ENCODE measurements at places on chromosomes 6 and 20.

DNA sequence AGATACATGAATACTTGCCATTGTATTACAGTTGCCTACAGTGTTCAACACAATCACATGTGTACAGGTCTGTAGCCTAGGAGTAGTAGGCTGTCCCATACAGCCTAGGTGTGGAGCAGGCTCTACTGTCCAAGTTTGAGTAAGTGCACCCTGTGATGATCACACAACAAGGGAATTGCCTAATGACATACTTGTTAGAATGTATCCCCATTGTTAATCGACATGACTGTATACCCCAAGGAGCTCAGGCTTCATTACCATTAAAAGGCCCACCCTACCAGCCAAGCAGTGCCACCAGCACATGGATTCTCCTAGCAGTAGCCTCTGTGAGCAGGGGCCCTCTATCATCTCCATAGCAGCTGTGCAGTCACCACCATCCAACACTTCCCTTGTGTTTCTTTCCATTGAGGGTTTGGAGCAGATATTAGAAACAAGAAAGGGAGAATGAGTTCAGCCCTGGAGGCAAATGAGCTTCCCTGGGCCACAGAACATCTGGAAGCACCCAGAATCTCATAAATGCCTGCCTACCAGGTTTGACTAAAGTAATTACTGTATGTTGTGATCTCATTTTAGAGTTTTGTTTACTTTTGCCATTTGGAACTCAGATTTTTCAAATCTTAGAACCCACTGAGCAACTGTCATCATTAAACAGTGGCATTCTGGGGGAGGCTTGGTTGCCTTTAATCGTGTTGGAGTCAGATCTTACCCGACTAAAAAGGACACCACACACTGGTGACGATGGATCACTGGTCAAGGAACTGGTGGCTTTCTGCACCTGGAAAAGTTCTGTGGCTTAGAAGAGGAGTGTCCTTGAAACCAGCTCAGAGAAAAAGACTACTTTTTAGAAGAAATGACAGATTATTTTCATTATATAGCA lies 104.9 kb downstream of the TULP4 start:
- peaks cover 27% of the 10 kb centered on the region for H3K36me3 ChIP-seq
- H3K27ac ChIP-seq: no peak overlapping the region
- no peaks in the 10 kb centered on the region for H3K4me1 ChIP-seq
- H3K4me3 ChIP-seq: no peak overlapping the region

GRCh38 chr20:60066438-60066823 lies 108.2 kb downstream of the CDH26 start:
- no peak overlapping the region for H3K27ac ChIP-seq
- H3K4me3 ChIP-seq: no peak overlapping the region
- DNase-seq: no peak
- peaks cover 12% of the 10 kb centered on the region for H3K4me1 ChIP-seq
- no peaks in the 10 kb centered on the region for H3K27me3 ChIP-seq

GRCh38 chr6:17858584-17858983 lies 128.9 kb downstream of the KIF13A start:
- H3K36me3 ChIP-seq: no peaks in the 10 kb centered on the region
- H3K4me3 ChIP-seq: no peak overlapping the region
- H3K27ac ChIP-seq: no peak overlapping the region
- no peak for DNase-seq
- H3K27me3 ChIP-seq: no peaks in the 10 kb centered on the region

- H3K27ac ChIP-seq: peak within 1 kb of the TSS; percentile 88
- H3K27me3 ChIP-seq: no peaks in the 10 kb centered on the region
- H3K36me3 ChIP-seq: peaks cover 14% of the 10 kb centered on the region
- H3K4me1 ChIP-seq: peaks cover 58% of the 10 kb centered on the region
- peak within 1 kb of the TSS; percentile 77 for H3K4me3 ChIP-seq
- peak; percentile 82 for DNase-seq
These were observed at the start of gene RAB22A for GRCh38 chr20:58309591-58310290. RAB22A (plus strand) TSS chr20:58309715; CDS start chr20:58309977, 262 bp downstream.

- H3K4me3 ChIP-seq: no peak overlapping the region
- no peak for DNase-seq
- no peak overlapping the region for H3K27ac ChIP-seq
- no peaks in the 10 kb centered on the region for H3K27me3 ChIP-seq
- peaks cover 54% of the 10 kb centered on the region for H3K36me3 ChIP-seq
These were observed 20.1 kb downstream of the PSMB1 start for GRCh38 chr6:170532867-170533488.

GRCh38 chr6:133218852-133219251 lies 22.3 kb upstream of the EYA4 start:
- H3K4me1 ChIP-seq: no peaks in the 10 kb centered on the region
- no peak overlapping the region for H3K27ac ChIP-seq
- no peak overlapping the region for H3K4me3 ChIP-seq
- no peaks in the 10 kb centered on the region for H3K36me3 ChIP-seq
- no peaks in the 10 kb centered on the region for H3K27me3 ChIP-seq

DNA sequence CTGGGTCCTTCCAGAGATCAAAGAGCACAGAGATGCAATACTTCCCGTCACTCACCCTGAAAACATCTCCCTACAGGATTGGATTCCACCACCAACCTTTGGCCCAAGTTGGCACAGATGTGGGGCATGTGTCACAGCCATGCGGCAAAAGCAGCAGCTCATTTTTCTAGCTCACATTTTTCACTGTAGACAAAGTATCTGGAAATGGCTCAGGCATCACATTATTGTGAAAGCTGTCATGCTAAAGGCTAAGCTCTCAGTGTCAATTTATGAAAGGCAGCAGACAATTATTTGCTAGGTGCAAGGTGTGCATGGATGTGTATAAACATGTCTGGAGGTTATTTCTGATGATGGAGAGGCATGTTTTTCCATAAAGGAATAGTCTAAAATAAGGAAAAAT lies 248.8 kb upstream of the PRND start:
- no peaks in the 10 kb centered on the region for H3K4me1 ChIP-seq
- no peak for DNase-seq
- H3K36me3 ChIP-seq: no peaks in the 10 kb centered on the region
- H3K27ac ChIP-seq: no peak overlapping the region
- H3K4me3 ChIP-seq: no peak overlapping the region
- H3K27me3 ChIP-seq: no peaks in the 10 kb centered on the region

- no peaks in the 10 kb centered on the region for H3K27me3 ChIP-seq
- H3K36me3 ChIP-seq: no peaks in the 10 kb centered on the region
- no peak for DNase-seq
- no peak overlapping the region for H3K4me3 ChIP-seq
These were observed 96.7 kb downstream of the EDN1 start for GRCh38 chr6:12386816-12387215.

DNA sequence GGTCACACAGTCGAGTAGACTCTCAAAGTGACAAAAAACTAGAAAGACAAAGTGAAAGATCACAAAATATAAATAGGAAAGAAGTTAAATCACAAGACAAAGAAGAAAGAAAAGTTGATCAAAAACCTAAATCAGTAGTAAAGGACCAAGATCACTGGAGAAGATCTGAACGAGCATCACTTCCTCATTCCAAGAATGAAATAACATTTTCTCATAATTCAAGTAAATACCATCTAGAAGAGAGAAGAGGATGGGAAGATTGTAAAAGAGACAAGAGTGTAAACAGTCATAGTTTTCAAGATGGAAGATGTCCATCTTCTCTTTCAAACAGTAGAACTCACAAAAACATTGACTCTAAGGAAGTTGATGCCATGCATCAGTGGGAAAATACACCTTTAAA lies 31.6 kb upstream of the GJA10 start:
- H3K27ac ChIP-seq: no peak overlapping the region
- DNase-seq: no peak
- peaks cover 75% of the 10 kb centered on the region for H3K36me3 ChIP-seq
- H3K27me3 ChIP-seq: no peaks in the 10 kb centered on the region
- no peaks in the 10 kb centered on the region for H3K4me1 ChIP-seq

DNA sequence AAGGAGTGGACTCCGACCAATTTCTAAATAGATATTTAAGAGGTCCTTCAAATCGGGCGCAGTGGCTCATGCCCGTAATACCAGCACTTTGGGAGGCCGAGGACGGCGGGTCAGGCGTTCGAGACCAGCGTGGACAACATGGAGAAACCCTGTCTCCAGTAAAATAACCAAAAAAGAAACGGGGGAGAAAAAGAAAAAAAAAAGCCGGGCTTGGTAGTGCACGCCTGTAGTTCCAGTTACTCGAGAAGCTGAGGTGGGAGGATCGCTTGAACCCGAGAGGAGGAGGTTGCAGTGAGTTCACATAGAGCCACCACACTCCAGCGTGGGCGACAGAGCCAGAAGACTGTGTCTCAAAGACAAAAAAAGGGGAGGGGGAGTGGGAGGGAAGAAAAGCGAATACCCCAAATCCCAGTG lies 53.3 kb upstream of the HFE start:
- no peaks in the 10 kb centered on the region for H3K36me3 ChIP-seq
- H3K4me3 ChIP-seq: peak overlapping the region; percentile 64
- no peaks in the 10 kb centered on the region for H3K27me3 ChIP-seq
- peak overlapping the region; percentile 30 for H3K27ac ChIP-seq
- peaks cover 24% of the 10 kb centered on the region for H3K4me1 ChIP-seq
- DNase-seq: no peak

GRCh38 chr6:6593867-6594468 lies 5.4 kb downstream of the LY86 start:
- DNase-seq: no peak
- no peak overlapping the region for H3K27ac ChIP-seq
- no peaks in the 10 kb centered on the region for H3K27me3 ChIP-seq
- H3K36me3 ChIP-seq: no peaks in the 10 kb centered on the region
- peaks cover 48% of the 10 kb centered on the region for H3K4me1 ChIP-seq

GRCh38 chr20:23242556-23243180 lies 107.9 kb upstream of the NXT1 start:
- H3K36me3 ChIP-seq: no peaks in the 10 kb centered on the region
- H3K4me3 ChIP-seq: no peak overlapping the region
- peaks cover 2% of the 10 kb centered on the region for H3K27me3 ChIP-seq
- no peak overlapping the region for H3K27ac ChIP-seq

DNA sequence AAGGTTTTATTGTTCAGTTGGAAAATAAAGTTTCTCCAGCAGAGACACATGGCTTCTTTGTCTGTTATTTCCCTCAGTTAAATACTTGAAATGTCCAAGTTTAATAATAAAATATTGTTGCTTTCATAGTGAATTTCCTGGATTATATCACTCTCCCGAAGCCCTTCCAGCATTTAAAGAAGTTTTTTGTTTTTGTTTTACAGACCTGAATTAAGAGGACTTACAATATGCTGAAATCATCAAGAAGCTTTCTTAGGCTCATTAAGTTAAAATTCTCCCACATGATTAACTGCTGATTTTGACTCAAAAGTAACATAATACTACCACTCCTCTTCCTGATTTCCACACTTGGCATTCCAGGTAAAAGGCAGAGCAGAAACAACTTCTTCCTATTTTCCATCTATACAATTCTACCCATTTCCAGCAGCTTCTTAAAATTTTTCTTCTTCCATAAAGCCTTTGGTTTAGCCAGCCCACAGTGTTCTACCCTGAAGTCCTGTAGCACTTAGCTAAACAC lies 35.8 kb downstream of the PDSS2 start:
- no peaks in the 10 kb centered on the region for H3K27me3 ChIP-seq
- H3K27ac ChIP-seq: no peak overlapping the region
- DNase-seq: no peak

All from CD4-positive, alpha-beta T cell (primary cell).